ENCODE measurements at places on chromosomes 2 and 18.

DNA sequence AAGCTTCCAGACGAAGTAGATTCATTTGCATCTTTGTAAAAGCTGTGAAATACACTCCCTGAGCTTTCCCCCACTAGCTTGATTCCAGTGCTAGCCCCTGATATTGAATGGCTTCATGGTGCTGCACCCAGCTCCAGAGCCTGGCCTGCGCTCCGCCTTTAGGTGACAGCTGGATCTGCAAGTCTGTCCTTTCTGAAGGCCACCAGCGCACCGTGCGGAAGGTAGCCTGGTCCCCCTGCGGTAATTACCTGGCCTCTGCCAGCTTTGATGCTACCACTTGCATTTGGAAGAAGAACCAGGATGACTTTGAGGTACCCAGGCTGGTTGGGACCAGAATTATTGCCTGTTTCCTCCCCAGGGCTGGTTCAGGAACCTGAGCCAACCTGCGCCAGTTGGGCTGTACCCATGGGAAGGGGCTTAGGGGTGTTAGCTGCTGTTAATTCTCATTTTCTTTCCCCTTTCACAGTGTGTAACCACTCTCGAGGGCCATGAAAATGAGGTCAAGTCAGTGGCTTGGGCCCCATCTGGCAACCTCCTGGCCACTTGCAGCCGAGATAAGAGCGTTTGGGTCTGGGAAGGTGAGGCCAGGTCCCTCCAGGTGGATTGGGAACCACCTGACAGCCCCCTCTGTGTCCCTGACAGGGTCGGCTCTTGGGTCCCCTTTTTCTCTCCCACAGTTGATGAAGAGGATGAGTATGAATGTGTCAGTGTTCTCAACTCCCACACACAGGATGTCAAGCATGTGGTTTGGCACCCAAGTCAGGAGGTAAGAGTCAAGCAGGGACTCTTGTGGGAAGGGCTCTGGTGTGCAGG lies 1.3 kb downstream of the CIAO1 start:
- DNase-seq = peak; percentile 52

DNA sequence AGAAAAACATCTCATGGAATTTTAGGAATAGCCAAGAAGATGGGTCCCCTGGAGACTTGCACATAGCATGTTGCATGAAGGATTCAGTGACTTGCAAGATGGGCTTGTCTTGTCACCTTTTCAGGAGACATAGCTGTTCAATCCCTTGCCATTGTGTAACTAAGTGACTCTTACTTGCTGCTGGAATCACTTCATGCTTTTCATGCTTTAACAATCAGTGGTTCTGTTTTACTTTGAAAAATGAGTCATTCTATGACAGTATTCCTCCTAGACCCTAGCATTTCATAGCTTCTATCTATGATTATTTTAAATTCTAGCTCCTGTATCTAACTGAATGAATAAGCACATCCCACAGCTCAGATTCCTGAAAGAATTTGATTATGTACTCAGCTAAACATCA lies 2.8 kb downstream of the KYNU start:
- no peak for DNase-seq

DNA sequence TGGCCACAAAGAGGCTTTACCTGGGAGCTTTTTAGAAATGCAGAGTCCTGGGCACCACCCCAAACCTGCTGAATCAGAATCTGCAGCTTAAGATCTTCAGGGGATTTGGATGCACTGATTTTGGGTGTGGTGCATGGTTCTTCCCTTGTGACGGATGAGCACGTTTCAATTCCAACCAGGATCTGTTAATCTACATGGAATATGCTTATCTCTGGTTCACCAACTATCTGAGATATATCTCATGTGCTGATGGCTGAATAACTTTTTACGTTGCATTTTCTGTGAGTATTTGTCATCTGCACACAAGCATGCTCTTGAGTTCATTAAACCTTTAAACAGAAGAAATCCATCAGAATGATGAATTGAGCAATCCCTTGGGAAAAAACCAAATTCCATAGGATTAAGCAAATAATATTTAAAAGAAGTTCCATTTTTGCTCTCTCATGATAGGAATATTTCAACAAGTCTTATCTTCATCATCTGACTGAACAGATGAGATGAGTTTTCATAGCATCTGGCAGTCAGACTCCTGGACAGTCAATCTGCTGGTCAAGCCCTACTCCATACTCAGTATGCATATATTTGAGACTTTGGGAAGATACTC lies 120.6 kb downstream of the PLB1 start:
- no peak for DNase-seq

DNA sequence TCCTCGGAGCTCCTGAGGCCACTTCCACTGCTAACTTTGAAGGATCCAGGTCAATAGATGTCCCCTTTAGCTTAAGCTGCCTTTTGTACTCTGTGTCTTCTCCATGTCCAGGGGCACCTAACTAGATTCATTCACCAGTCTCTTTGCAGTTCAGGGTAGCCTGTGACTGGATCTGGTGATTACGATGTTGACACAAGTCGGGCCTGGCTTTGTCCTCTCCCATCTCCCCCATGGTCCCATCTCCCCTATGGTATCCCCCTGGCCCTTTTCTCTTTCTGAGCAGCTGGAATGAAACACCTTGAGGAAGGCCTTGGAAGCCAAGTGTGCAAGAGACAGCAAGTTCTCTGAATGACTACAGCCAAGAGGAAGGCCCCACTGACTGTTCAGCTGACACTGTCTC lies 417.9 kb upstream of the SMIM21 start:
- DNase-seq = no peak

DNA sequence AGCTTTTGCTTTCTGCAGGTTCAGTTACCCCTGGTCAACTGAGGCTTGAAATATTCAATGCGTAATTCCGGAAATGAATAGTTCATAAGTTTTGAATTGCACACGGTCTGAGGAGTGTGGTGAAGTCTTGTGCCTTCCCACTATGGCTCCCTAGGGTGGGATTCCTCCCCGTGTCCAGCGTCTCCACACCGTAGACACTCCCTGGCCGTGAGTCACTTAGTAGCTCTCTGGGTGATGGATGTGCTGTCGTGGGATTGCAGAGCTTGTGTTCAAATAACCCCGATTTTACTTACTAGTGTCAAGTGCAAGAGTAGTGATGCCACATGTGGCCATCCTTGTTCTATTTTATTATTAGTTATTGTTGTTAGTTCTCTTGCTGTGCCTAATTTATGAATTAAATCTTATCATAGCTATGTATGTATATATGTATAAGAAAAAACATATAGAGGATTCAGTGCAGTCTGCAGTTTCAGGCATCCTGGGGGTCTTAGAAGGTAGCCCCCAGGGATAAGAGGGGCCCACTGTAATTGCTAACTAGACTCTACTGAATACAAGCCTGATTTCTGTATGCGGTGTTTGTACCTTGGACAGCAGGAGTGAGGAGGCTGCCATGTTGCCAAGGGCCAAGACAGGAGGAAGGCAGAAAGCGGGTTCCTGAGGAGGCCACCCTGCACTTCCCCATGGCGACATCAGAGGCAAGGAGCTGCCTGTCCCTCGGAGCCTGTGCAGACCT lies 47.7 kb upstream of the PDIA6 start:
- no peak for DNase-seq

DNA sequence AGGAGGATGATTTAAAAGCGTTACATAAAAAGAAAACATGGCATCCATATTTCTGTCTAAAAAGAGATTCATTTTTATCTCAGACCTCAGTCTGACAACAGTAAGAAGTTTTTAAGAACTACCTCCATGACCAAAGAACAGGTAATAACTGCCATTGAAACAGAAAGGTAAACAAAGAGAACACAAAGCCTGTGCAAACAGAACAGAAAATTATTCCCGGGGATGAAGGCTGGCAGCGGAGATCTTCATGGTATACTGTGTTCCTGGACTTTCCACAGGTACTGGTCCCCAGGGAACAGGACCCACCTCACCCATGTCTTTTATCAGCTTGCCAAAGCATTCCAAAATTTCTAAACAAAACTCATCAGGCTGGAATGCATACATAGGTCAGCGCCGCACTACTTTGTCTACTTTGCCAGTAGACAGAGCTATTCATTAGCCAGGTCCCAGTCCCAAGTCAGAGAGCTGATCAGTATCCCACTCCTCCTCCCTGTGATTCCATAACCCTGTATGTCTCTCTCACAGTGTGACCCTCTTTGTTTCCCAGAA lies 277.3 kb downstream of the MBD2 start:
- DNase-seq = no peak

GRCh38 chr2:146295080-146295670 lies 1549.7 kb upstream of the ACVR2A start:
- DNase-seq = no peak

DNA sequence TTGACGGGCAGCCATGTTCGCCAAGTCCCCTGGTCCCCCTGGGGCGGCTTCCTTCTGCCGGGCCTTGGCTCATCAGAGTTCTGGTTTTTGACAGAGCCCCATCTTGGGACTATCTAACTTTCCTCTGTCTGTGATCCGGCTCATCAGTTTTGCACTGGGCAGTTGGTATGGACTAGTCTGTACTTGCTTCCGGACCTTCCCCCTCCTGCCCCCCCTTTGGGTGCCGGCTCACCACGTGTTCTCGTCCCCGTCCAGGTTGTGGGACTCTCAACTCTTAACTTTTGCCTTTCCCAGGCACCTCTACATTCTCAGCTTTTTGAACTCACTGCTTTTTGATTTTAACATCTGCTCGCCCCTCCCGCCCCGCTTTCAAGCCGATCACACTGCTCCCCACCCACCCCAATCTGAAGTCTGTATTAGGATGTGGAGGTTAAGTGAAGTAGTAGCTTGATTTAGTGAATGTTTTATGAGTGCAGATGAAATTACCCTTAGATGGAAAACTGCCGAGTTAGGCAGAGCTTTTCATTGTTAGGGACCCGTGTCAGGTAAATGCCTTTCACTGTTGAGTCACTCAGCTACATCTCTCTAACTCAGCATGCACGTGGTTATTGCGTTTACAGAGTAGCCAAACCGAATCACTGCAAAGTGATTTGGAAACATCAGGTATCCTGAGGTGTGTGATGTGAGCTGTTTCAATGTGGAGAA lies 874 bp downstream of the WDR43 start:
- peak; percentile 61 for DNase-seq

DNA sequence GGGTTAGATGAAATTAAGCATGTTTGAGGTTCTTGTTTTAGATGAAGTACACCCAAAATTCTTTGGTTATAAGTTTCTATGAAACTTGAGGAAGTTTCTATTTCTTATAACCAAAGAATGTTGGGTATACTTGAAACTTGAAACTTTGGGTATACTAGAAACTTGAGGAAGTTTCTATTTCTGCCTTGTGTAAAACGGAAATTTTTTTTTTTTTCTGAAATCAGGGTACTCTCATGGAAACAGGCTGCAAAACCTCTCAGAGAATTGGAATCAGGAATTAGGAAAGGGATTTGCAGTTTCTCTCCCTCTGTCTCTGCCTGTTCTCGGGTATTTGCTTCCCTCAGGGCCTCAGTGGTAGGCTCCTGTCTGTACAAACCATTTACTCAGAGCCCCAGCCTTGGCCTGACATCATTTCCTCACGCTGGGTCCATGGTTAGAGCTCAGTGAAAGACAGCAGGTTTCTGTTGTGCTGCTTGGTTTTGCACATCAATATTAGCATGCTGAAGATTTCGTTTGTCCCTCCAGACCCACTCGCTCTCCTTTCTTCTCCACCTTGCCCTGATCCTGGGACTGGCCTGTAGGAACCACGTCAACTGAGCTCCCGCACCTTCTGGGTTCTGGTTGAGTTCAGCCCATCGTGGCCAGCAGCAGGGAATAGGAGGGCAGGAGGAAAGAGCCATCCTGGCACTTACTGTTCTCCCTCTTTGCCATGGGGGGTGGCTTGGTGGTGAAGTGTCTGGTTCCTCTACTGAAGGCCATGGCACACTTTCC lies 106.4 kb downstream of the POLR1A start:
- DNase-seq = peak; percentile 33

DNA sequence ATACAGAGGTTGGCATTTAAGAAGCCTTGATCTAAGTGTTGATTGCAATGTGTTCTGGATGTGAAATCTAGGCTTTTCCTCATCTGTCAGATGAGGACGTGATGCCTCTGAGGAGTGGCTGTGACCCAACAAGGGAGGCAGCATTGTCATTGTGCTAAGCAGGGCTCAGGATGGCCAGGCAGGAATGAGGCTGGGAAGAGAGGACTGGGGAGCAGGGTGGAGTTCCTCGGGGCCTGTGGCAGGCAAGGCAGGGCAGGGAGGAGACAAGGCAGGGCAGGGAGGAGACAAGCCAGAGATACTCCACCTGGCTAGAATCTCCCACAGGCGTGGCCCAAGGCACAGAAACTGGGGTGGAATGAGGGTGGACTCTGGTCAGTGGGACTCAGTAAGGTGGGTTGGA lies 116.6 kb downstream of the RPIA start:
- no peak for DNase-seq

GRCh38 chr2:224838335-224838734 lies 122.2 kb upstream of the CCDC195 start:
- no peak for DNase-seq

DNA sequence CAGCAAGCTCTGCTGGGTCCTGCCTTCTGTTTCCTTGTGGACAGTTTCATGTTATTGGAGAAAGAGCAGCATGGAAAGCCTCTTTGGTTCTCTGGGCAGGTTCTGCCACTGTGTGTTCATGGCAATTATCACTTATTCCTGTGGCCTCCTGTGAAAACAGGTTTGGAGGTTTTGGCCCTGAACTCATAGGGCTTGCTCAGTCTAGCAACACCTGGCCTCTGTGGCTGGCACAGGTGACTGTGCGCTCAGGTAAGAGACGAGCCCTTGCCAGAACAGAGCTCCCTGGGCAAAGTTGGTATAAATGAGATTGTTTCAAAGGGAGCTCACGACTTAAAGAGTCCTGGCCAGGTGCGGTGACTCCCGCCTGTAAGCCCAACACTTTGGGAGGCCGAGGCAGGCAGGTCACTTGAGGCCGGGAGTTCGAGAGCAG lies 5.7 kb downstream of the CEP68 start:
- DNase-seq = no peak

DNA sequence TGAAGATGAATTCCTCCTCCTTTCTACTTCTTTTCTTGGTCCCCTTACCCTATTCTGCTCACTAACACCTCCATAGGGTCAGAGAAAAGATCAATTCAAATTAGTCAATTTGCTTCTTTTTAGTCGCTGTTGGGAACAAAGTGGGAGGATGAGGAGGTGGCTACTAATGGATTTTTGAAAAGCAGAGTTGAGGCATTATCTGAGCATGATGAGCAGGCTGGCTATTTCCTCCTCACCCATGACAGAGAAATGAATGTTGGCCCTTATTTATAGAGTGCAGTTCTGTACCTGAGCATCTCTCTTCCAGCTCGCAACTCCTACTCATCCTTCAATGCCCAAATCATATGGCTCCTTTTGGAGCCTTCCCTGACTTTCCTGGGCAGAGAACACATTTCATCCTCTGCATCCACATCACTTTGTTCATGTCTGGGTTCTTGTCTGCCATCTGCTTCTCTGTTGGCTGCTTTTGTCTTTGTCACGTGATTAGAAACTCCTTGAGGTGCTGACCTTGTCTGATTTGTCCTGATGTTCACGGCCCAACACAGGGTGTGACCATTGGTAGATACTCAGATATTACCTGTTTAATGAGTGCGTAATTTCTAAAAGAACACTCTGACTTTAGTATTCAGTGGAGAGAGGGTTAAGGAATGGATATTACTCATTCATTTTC lies 45.9 kb downstream of the CYRIA start:
- no peak for DNase-seq

GRCh38 chr2:229622495-229623355 lies 91.6 kb downstream of the DNER start:
- DNase-seq = no peak

GRCh38 chr2:16173893-16174692 lies 233.7 kb downstream of the MYCN start:
- no peak for DNase-seq

All from activated CD4-positive, alpha-beta T cell treated with anti-CD3 and anti-CD28 coated beads, Interleukin-2, amount 50 U/mL, for 48 hours (primary cell).